ENCODE measurements at places on chromosomes 1 and 21. TPM values are rescaled to one million over a fixed set of nuclear protein-coding genes. Genes with fewer than 3 reads are reported as not detected.

- no peak for DNase-seq
Measured at GRCh38 chr21:44836666-44837471, 19.0 kb upstream of the SUMO3 start.

Gene SPRR5
- not detected for total RNA-seq

DNA sequence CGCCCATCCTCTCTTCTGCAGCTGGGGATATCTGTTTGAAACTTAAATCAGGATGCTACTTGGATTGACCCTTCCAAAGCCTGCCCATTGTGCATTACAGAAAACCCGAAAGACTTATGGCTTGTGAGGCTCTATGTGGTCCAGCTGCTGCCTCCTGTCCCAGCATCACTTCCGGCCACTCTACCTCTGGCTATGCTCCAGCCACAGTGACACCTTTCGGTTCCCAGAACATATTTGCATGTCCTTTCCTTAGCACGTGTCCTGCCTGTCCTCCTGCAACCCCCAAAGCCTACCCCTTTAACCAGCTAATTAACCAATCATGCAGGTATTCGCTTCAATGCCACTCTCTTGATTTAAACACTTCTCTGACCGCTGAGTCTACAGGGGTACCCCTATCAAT is 167.6 kb downstream of the PRDM2 start:
- no peak for DNase-seq

GRCh38 chr1:59776960-59777852 is 37.5 kb upstream of the HOOK1 start:
- no peak for DNase-seq

DNA sequence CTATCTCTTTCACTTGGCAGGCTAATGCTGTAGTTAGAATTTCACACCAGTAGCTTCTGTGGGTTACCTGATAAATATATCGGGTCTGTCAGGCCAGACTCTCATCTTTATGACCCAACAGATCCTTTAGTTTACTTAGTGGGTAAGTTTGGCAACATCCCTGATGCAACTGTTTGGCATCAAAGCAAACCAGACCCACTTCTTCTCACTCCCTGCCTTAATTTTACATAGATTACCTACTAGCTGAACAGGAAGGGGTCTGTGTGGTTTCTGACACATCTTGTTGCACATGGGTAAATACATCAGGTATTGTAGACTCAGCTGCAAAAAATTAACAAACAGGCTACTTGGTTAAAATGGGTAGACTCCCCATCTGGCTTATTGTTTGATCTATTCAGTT is 3.2 kb upstream of the GUK1 start:
- no peak for DNase-seq

All from CD8-positive, alpha-beta memory T cell (primary cell).